ENCODE measurements at places on chromosomes 6 and 20.

DNA sequence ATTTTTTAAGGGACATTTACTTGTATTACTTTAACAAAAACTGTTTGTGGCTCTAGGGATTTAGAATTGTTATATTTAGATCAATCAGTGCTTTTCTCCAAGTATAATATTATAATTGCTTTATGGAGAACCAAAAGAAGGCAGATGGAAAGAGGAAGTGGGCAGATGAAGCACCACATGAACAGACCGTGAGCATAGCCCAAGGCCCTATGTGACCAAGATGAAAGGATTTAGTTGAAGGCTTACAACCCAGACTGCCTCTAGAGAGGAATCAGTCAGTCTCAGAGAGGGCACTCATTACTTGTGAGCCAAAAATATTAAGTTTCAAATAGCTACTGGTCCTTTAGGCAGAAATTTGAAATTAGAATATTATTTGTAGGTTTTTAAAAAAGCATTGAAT is 102.3 kb upstream of the IMPG1 start:
- DNase-seq = no peak

- DNase-seq = no peak
Measured at GRCh38 chr6:138387577-138388368, 10.1 kb downstream of the SMIM28 start.

GRCh38 chr6:47512872-47513271 is 35.3 kb downstream of the CD2AP start:
- DNase-seq = peak; percentile 3

DNA sequence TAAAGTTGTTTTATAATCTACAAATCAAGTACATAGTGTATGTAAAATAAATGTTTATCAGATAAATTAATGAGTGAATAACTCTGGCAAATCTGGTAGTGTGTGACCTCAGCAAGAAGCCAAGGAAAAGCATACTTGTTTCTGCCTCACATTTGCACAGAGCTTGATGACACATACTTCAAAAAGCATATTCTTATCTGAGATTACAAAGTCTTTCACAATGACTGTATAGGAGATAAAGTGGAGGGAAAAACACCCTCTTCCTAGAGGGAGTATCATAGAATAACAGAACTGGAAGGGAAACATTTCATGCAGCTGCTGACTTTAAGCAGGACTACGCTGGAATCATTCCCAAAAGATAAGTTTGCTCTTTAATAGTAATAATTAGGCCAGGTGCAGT is 28.1 kb upstream of the AKAP7 start:
- peak; percentile 60 for DNase-seq

GRCh38 chr6:3882431-3882830 is 33.3 kb downstream of the FAM50B start:
- DNase-seq = no peak

- DNase-seq = no peak
Measured at GRCh38 chr6:154506108-154506507, 4.4 kb downstream of the CNKSR3 start.

DNA sequence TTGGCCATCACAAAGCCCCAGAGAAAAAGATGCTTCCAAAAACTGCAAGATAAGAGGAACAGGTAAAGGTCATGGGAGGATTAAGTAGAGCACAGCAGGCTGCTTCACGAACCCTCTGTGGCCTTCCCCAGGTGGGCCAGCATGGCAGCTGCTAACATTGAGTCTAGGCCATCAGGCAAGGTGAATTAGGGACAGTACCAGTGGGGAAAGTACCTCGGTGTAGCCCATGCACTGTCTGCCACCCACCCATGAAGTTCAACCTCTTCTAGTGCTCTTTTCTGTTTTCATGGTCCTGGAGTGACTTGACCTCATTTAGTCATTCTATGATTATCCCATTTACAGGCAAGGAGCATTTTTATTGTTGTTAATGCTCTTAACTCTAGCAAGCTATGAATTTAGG is 108.6 kb upstream of the DUSP22 start:
- no peak for DNase-seq

DNA sequence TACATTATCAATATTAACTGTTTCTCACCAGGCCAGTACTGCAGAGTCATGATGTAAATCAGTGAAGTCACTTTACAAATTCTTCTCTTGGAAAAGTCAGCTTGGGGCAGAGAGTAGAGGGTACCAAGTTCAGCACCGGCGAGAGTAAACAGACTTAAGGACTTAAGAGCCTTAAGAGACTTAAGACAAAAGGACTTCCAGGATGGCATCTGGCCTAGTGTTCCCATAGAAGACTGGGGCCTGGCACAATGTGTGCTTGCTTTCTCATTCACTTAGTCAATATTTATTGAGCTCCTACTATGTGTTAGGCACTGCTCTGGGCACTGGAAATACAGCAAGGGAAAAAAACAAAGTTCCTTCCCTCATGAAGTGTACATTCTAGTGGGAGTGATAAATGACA is 1.4 kb upstream of the SNPH start:
- DNase-seq = no peak

- peak; percentile 81 for DNase-seq
Measured at GRCh38 chr20:44422083-44422482, 53.6 kb upstream of the TTPAL start.

DNA sequence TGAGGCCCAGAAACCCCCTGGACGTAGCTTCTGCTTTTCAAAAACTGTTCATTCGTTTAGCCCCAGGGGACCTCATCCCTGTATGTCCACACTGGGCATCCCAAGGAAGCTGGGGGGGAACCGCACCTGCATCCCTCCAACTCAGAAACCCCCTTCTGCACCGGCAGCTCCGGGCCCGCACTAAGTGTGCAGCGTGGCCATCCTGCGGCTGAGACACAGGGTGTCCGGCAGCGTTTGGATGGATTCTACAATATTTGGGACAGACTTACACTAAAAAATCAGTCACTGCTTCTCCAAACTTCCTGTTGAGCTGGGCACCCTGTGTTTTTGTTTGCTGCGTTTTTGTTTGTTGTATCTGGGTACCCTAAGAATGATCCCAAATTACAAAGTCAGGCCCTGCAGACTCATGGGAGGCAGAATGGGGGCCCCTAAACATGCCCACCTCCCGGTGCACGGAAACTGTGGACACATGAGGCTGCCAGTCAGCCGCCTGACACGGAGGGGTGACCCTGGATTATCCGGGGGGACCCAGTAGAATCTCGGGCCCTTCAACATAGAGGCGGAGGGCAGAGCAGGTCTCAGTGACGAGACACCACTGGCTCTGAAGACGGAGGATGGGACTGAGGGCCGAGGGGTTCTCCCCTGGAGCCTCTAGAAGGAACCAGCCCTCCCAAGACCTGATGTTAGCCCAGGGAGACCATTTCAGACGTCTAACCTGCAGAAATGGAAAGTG is 88.2 kb upstream of the BHLHE23 start:
- DNase-seq = no peak

DNA sequence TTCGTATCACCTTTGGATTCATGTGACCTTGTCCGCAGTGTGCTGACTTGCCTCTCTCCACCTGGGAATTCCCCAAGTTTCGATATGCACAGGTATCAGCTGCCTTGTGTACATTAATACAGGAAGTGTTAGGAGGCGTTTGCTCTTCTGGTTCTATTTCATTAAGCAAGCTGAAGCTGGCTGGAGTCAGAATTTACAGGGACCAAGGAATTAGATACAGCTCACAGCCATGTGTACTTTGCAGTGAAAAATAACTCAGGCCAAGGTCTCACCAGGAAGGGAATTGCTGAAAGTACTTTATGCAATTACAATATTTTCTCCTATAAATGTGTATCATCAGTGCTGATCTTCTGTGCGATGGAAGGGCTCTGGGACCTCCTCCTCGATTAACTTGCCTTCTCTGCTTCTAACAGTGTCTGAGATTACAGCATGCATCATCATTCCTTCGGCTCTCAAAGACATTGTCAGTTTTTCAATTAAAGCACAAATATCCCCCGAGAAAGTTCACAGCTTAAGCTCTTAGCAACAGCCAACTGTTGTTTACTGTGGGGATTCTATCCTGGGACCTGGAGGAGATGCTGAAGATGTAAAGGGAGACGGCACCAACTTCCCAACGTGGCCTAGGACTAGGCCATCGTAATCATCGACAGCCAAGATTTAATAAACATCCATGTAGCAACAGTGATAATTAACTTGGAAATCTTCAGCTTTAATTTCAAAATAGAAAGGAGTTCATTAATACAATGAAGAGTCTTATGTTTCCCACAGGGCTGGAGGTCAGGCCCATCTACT is 13.8 kb upstream of the TIAM2 start:
- no peak for DNase-seq

- DNase-seq = peak; percentile 53
Measured at GRCh38 chr6:2630891-2631571, 119.7 kb downstream of the MYLK4 start.

DNA sequence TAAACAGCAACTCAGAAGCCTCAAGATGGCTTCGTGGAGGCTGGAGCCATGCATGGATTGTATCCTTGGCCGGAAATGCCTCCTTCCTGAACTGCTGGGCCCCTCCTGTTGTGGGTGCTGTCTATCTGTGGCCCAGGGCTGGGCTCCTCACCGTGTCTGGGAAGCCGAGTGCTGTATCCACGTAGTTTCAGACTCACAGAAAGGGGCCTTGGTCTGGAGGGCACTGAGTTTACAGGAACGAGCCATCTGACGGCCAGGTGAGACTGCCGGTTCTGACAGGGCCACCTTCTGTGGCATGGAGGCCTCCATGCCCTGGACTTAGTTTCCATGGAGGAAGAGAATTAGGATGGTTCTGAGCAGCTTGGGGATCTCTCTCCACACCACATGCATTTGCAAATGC is 142.2 kb downstream of the ERMARD start:
- no peak for DNase-seq

GRCh38 chr6:149102324-149102723 is 215.2 kb upstream of the TAB2 start:
- DNase-seq = no peak

- DNase-seq = no peak
Measured at GRCh38 chr6:92826633-92827032, 592.7 kb downstream of the EPHA7 start.

DNA sequence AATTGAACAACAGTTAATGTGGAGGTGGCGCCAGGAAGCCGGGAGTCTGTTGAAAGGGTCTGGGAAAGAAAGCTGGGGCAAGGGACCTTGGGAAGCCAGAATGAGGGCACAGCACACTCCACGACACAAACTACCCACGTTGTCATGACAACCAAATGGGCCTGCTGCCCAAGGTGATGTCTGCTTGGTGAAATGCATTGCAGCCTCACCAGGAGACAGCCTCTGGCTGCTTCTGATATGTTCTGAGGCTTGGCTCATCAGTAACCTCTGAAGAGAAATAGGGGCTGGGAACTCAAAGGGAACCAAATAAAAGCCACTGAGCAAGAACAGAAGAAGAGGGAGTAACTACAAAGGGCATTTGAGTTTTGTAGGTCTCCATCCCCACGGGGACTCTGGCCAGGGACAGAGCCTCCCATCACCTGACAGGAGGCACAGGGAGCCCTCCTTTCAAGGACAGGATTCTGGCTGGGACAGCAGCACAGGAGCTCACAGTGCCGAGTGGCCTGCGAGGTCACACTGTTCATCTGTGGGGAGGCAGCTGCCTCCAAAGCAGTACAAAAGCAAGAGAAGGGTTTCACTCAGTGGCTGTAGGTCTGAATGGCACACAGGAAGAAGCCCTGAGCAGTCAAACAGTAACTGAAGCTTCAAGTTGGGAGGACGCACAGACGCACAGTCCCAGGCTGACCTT is 44.6 kb upstream of the KCNK16 start:
- DNase-seq = peak; percentile 14

- peak; percentile 23 for DNase-seq
Measured at GRCh38 chr6:129497481-129498441, 212.2 kb downstream of the ARHGAP18 start.

- DNase-seq = no peak
Measured at GRCh38 chr6:104579310-104579863, 280.3 kb downstream of the HACE1 start.

- peak; percentile 38 for DNase-seq
Measured at GRCh38 chr20:5061213-5061612, 58.5 kb downstream of the PCNA start.

DNA sequence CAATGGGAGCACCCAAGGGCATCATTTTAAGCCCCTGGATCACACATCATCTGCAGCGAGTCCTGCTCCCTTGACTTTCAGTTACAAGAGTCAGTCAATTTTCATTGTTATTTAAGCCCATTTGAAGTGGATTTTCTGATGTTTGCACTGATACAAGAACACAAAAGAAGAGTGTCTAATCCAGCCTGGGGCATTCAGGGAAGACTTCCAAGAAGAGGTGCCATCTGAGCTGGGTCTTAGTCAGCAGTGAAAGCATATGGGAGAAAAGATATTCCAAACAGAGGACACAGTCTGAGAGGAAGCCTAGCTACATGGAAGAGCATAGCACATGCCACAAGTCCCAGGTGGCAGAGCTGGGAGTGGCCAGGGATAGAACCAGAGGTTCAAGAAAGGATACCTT is 10.4 kb upstream of the FOXP4 start:
- DNase-seq = peak; percentile 14

GRCh38 chr6:67916399-67916798 is 718.7 kb upstream of the ADGRB3 start:
- no peak for DNase-seq

GRCh38 chr20:63534831-63535651 is 2.1 kb downstream of the PTK6 start:
- DNase-seq = peak; percentile 52

GRCh38 chr6:158869826-158870648 is 50.9 kb upstream of the EZR start:
- DNase-seq = peak; percentile 96

GRCh38 chr20:17822540-17823408 is 123.0 kb downstream of the BANF2 start:
- DNase-seq = no peak

DNA sequence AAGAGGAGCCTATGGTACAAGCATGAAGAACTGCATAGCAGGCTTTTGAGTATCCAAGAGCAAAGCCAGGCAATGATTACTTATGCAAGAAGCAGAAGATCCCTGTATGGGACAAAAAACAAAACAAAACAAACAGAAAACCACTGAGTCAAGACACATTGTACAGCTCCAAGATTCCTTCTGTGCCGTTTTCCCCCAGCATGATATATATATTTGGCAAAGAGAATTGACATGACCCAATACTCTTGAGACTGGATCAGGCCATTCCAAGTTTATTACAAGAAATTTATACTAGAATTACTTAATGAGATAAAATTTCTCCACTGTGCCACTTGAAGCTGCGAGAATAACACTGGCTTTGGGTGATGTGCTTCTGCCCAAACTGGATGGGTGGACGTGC is 65.5 kb downstream of the TRMT11 start:
- no peak for DNase-seq

- peak; percentile 41 for DNase-seq
Measured at GRCh38 chr6:2209226-2209809, 36.1 kb downstream of the GMDS start.

- DNase-seq = no peak
Measured at GRCh38 chr6:156009656-156010055, 554.0 kb upstream of the NOX3 start.

GRCh38 chr6:11368760-11369159 is 136.3 kb upstream of the NEDD9 start:
- no peak for DNase-seq

GRCh38 chr6:2111162-2111677 is 134.2 kb downstream of the GMDS start:
- DNase-seq = peak; percentile 72

DNA sequence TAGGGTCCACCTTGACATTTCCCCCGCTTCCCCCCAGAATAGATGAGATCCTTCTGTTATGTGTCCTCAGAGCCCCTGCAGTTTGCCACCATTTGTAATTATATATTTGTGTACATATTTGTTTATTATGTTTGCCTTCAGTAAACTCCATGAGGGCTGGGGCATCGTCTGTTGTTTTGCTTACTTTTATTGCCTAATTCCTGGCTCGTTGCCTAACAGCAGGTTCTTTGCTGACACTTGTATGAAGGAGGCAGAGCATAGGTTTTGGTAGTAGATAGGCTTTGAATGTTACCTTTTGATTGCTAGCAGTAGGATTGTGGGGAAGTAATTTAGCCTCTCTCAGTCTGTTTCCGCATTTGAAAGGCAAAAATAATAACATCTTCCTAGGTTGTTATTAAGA is 9.9 kb downstream of the MAP3K4 start:
- no peak for DNase-seq

Data from GM23248 (cell line).